ENCODE measurements at places on chromosomes 7 and 10.

- DNase-seq, result no peak
Measured at GRCh38 chr7:18916826-18917225, 200.6 kb downstream of the TWIST1 start.

DNA sequence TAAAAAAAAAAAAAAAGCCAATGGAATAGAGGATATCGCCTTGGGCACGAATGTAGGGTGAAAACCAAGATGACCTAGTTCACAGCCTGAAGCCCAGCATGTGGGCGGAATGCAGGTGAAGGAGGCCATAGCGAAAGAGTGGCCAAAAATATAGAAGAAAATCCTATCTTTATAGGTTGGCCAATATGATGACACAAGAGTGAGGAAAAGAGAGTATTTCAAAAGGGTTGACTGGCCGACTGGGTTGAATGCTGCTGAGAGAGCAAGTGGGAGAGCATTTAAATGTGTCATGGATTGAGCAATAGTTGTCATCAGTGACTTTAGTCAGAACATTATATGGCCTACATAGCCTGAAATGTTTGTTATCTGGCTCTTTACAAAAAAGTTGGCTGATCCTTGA, 17.2 kb upstream of the GLI3 start:
- no peak for DNase-seq

- no peak for DNase-seq
Measured at GRCh38 chr7:86600506-86601290, 43.0 kb upstream of the GRM3 start.

GRCh38 chr7:15720849-15721471, 34.5 kb upstream of the MEOX2 start:
- no peak for DNase-seq

- DNase-seq, result no peak
Measured at GRCh38 chr10:117170244-117170643, 27.0 kb upstream of the KCNK18 start.

- no peak for DNase-seq
Measured at GRCh38 chr10:75677541-75677940, 246.1 kb downstream of the LRMDA start.

- no peak for DNase-seq
Measured at GRCh38 chr10:100655326-100655759, 90.0 kb upstream of the PAX2 start.

- DNase-seq, result no peak
Measured at GRCh38 chr7:136294977-136295376, 317.8 kb upstream of the MTPN start.

- no peak for DNase-seq
Measured at GRCh38 chr7:28112012-28112411, 68.6 kb downstream of the JAZF1 start.

DNA sequence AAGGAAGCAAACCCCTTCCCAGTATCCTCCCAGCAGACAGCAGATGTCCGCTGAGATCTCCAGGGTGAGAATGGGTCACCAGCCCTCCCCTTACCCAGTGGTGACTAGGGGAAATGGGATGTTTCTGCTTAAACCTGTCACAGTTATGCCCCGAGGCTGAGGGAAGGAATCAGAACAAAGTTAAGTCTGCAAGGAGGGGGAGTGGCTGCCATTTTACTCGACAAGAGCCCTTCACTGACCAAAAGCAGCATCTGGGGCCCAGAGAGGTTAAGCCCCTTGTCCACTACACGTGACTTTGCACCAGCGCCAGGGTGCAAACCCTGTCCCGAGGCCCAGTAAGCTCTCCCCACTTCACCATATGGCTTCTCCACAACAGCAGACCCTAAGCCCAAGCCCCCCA, 4.6 kb upstream of the NANOS1 start:
- DNase-seq, result no peak

DNA sequence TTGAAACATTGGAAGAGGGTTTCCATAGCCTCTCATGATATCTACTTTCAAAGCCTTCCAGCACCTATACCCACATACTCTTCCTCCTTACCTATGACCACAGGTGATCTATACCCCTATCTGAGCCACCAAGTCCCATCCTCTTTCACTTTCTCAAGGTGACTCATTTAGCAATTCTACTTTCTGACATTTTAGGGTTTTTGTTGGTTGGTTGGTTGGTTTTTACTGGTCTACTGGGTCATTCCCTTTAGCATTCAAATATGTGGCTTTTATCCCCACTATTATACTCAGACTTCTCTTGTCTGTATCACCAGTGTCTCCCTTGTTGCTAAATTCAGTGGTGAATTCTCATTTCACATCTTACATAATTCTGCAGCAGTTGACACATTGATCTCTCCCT, 130.4 kb upstream of the STEAP4 start:
- no peak for DNase-seq

DNA sequence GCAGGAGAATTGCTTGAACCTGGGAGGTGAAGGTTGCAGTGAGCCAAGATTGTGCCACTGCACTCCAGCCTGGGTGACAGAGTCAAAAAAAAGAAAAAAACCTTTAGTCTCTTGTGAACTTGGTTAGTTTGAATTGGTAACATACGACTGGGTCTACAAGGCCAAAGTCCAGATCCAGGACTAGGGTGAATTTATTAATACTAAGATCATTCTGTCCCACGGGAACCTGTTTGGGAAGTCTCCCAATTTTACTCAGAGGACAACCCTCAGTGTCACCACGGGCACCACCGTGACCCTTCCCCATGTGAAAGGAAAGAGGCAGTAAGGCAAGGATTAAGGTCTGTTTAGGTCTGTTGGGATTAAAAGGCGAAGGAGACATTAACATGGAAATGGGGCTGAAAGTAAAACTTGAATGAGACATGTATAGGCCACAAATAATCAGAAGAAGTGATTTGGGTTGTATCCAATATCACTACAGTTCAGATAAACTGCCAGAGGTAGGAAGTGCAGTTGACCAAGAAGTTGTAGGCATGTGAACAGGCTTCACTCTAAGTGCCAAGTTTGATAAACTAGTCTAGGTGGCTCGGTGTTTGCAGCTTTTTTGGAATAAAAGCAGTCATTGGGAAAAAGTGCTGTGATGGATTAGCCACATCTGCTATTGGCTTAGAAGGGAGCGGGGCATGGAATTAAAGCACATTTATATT, 30.7 kb downstream of the MYOF start:
- no peak for DNase-seq

DNA sequence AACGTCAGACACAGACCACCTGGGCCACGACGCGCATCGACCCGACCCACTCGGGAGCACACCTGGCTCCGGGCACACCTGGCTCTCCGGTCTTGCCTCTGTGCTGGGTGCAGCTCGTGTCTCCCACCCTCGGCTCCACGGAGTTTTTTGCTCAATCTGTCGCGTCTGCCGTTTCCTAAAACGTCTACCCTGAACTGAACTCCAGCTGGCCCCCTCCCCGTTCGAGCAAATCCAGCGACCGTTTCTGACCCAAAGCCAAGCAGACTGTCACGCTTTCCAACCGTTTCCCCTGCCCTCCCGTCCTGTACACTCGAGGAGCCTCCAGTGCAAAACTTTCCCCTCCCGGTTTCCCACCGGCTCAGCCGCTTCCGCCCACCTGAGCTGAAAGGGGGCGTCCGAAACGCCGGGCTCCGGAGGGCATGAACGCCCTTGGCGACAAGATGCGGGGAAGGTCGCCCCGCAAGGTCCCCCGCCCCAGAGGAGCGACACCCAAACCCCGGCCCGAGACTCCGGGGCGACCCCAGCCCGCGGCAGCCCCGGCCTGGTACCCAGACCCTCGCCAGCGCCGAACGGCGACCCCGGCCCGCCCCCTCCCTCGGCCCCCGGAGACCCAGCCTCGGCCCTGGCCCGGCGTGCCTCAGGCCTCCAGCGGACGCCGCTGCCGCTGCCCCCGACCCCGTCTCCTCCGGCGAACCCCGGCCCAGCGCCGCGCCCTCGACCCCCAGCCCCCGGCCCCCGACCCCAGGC, 557 bp downstream of the CYTH3 start:
- DNase-seq, result peak; percentile 29

DNA sequence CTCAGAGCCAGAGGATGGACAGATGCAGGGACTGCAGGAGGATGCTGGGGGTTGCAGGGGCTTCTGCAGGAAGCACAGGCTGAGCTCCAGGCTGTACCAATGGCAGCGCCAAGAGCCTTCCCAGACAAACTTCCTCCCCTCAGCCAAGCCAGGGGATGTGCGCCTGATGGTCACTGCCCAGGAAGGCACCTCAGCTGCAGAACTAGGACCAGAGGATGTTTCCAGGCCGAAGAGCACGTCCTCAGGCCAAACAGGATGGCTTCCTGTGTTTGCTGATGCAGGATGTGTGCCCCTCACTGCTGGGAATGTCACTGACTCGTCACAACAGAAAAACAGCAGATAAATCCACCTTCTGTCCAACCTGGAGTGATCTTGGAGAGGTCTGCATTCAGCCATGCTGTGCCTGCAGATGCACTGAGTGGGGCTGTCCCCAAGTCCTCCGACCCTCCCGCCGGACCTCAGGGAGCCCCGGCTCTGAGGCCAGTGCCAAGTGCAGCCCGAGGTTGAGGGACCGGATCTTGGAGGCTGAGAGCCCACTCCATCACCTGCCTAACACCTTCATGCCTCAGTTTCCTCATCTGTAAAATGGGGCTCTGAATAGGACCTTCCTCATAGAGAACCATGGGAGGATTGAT, 152.5 kb upstream of the CHST15 start:
- DNase-seq, result no peak

GRCh38 chr7:107312418-107312817, 143.6 kb downstream of the HBP1 start:
- no peak for DNase-seq

- no peak for DNase-seq
Measured at GRCh38 chr10:89275383-89275782, 23.8 kb upstream of the LIPA start.

DNA sequence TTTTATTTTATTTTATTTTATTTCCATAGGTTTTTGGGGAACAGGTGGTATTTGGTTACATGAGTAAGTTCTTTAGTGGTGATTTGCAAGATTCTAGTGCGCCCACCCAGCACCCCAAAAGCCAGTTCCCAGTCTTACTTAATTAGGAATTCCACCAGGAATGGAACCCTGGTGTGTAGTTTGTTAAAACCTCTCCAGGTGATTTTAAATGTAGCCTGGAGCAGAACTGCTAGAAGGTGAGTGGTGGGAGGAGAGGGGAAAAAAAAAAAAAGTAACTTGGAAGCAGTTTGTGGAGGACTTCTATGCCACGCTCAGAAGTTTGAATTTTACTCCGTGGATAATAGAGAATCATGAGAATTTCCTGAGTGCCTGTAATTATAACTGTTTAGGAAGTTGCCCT, 5.5 kb upstream of the TEX47 start:
- no peak for DNase-seq

DNA sequence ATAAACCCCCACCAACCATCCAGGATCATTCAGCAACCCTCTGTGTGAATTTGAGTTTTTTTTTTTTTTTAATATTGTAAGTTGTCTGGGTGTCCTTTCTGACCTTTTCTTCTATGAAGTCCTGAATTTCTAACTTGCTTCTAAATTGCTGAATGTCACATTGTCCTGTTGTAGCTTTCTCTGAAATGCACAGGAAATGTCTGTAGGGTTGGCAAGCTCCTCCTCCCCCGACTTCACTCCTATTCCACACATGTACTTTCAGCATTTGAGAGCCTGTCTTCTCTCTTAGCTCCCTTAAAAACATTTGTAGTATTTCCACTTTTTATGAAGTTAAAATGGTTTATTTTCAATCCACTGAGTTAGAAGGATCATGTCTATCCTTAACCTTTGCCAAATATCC, 3.3 kb upstream of the CNNM2 start:
- no peak for DNase-seq

GRCh38 chr10:83724471-83725241, 414.7 kb upstream of the GHITM start:
- no peak for DNase-seq

DNA sequence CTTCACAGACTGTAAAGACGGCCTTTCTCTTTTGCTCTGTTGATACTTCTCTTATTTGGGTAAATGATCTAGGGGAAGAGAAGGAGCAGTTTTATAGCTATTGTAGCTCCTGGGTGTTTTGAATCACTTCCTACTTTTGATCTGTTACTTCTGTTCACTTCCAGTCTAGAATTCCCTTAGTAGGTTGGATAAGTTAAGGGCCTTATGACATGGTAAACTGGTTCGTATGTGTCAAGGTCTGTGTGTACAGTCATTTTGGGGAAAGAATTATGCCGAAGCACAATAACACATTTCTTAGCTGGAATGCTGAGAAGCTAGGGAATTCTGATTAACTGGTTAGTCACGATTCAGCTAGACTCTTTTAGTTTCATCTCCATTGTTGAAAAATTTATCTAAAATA, 8.1 kb downstream of the DENND10 start:
- DNase-seq, result no peak

- no peak for DNase-seq
Measured at GRCh38 chr10:107814865-107815487, 650.5 kb upstream of the SORCS1 start.

- no peak for DNase-seq
Measured at GRCh38 chr10:52032681-52033629, 281.1 kb upstream of the DKK1 start.

DNA sequence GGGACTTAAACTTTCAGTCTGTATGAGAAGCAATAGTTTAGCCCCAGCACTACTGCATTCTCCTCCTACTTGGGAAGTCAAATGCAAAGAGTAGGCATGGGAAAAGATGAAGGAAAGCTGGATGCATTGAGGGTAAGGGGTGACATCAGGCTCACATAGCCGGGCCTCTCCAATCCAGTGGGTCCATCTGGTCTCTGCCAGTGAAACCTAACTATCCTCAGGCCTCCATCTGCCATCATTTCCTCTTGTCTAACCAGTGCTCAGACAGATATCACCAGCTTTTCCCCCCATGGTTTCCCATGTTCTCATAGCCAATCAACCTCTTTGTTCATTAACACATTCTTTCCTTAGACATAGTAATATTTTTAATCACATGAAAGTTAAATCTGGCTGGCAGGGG, 118.3 kb downstream of the DGKI start:
- no peak for DNase-seq

DNA sequence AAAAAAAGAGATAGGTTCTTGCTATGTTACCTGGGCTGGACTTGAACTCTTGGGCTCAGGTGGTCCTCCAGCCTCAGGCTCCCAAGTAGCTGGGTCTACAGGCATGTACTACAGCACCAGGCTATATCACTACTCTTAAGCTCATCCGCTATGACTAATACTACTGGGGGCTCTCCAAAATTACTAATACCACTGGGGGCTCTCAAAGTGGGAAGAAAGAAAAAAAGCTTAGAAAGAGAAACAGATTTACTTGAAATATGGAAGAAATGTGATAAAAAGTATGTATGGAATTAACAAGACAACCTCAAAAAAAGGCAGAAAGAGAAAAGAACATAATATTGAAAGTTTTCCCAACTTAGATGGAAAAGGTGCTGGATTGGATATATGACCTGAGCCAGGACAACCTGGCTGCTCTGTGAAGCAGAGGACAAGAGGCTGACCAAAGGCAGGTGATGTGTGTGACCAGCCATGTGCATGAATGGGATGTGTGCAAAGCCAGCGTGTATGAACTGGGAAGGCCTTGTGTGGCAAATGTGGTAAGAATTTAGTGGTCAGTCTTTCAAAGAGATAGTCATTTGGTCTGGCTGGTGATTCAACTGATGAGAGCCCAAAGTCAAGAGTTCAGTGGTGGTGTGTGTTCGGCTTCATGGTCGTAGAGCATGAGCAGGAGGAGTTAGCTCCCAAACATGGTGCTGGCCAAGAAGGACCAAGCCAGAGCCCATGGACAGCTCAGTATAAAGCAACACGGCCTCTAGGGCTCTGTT, 232.4 kb upstream of the KLF14 start:
- DNase-seq, result no peak

GRCh38 chr10:90960355-90960814, 39.5 kb upstream of the ANKRD1 start:
- no peak for DNase-seq

GRCh38 chr10:33134011-33134751, 176.2 kb upstream of the ITGB1 start:
- peak; percentile 86 for DNase-seq

Data from CD4-positive, alpha-beta T cell treated with Interleukin-21 for 1 hour (primary cell).